ENCODE measurements at places on chromosomes 16 and 17.
A peak's percentile ranks its signal among the peaks of the same experiment; 100 is the strongest.

DNA sequence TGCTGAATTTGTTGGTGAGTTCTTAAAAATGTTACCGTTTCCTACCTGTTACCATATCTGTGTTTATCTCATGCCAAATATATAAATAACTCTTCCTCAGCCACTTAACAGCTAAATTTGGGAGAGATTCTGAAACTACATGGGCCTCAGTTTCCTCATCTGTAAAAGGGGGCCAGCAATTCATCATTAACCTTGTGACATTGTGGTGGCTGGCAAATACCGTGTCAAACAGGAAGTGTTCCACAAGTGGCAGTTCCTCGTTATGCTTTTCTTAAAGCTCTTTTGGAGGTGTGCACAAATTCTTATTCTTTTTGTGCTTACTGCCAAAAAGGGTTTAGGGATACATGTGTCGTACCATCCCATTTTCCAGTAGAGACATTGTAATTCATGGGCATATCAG is 220.4 kb upstream of the CACNG5 start:
- no peak for DNase-seq

DNA sequence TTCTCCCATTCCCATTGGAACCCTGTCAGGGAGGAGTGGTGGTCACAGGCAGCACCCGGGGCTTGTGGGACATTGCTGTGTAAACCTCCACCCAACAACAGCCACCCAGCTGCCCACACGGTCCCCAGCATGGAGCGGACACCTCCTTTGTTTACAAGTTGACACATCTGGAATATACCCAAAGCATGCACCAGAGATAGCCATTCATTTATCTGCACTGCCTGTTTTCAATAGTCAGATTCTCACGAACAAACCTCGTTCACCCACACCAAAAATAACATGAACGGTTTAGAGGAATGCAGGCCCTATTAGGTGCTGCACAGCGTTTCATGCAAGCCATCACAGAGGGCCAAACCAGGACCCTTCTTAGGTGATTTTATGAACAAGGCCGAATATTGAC is 244.8 kb downstream of the FOXL1 start:
- DNase-seq: no peak

DNA sequence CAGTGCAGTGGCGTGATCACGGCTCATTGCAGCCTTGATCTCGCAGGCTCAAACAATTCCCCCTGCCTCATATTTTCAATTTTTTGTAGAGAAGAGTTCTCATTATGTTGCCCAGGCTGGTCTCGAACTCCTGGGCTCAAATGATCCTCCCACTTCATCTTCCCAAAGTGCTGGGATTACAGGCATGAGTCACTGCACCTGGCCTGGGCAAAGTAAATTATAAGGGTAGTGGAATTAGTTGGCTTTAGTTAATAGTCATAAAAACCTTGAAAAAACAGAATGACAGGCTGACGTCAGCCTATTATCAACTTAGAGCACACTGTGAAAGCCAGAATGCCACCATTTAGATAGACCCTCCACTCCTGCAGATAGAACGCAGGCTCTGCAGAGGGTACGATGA is 43.5 kb upstream of the B4GALNT2 start:
- no peak for DNase-seq

DNA sequence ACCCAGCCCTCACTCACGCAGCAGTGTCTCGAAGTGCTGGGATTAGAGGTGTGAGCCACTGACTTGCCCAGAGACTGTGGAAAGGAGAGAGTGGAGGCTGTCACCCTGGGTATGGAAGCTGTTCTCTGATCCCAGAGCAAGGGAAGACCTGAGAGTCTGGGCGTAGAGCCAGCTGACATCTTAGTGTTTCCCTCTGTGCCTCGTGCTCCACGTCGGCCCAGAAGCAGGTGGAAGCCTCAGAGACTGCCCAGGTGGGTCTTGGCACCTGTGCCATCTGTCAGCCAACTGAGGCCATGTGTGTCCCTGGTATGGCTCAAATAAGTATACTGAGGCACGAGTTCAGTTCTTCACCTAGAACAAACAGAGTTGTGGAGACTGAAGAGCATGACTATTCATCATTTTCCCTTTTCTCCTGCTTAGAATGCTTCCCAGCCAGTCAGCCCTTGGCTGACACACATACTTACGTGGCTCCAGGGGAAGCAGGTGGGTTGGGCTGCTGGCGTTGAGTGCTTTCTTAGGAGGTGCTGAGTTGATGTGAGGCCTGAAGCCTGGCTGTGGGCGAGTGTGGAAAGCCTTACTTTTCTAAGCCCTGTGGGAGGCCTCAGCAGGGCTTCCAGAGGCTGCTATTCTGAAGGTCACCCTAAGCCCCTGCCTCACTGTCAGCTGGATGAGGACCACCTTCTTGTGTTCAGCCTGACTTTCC is 8.1 kb downstream of the CTRL start:
- DNase-seq: no peak

- peak; percentile 98 for DNase-seq
Observed at GRCh38 chr17:50062293-50063243, 6.7 kb downstream of the ITGA3 start.

DNA sequence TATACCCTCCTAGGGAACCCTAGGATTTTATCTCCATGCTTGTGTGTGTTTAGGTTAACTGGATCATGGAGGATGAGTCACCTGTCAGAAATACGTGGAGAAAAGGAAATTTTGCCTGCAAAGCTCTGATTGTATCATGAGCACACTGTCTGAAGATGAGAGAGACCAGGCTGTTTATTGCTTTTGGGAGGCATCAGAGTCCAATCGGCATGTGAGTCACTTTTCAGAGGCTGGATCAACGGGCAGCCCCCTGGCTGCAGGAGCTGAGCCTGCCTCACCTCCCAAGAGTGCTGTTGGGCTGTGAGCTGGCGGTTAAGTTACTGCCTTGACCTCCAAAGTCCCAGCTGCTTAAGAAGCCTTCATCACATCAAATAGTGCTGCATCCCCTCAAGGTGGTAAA is 41.5 kb upstream of the MED9 start:
- DNase-seq: no peak

GRCh38 chr16:87489434-87490045 is 3.3 kb downstream of the ZCCHC14 start:
- no peak for DNase-seq
